ENCODE measurements at places on chromosomes 7 and 10. TPM values are rescaled to one million over a fixed set of nuclear protein-coding genes. Genes with fewer than 3 reads are reported as not detected.

Gene SUGCT
- total RNA-seq, result 0.29 TPM

Gene HOXA1
- 0.46 TPM for total RNA-seq

Gene PNLIP
- not detected for total RNA-seq

Gene SPDYE11
- not detected for total RNA-seq

Gene KIN
- total RNA-seq, result 11.7 TPM

Gene CRYGN
- 0.13 TPM for total RNA-seq

Gene GFRA1
- not detected for total RNA-seq

Gene DPYSL4
- total RNA-seq, result 6.4 TPM

Gene MRLN
- not detected for total RNA-seq

Gene GRID2IP
- total RNA-seq, result not detected

Gene UCMA
- total RNA-seq, result not detected

Gene ACTL6B
- total RNA-seq, result not detected

Gene OR6V1
- total RNA-seq, result not detected

Gene LRRC18
- not detected for total RNA-seq

Gene ZPBP
- total RNA-seq, result not detected

Gene AKR1C4
- not detected for total RNA-seq

Gene GIMAP4
- 354 TPM for total RNA-seq

Gene LIPF
- total RNA-seq, result not detected
